ENCODE measurements at places on chromosomes 2 and 18. TPM values are rescaled to one million over a fixed set of nuclear protein-coding genes. Genes with fewer than 3 reads are reported as not detected.

DNA sequence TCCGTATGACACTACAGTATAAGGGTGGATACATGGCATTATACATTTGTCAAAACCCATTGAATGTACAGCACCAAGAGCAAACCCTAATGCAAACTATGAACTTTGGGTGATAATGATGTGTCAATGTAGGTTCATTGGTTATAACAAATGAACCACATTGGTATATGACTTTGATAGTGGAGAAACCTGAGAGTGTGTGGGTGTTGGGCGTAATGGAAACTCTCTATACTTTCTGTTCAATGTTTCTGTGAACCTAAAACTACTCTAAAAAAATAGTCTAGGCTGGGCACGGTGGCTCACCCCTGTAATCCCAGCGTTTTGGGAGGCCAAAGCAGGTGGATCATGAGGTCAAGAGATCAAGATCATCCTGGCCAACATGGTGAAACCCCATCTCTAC is 6.5 kb upstream of the ACTG2 start:
- no peak for DNase-seq

- no peak for DNase-seq
Observed at GRCh38 chr2:86598966-86599365, 24.7 kb downstream of the RNF103 start.

GRCh38 chr2:15940661-15941480 is 521 bp downstream of the MYCN start:
- DNase-seq = no peak

GRCh38 chr2:69773206-69773605 is 31.3 kb downstream of the ANXA4 start:
- peak; percentile 66 for DNase-seq

GRCh38 chr2:36805635-36806224 is 109.2 kb downstream of the VIT start:
- no peak for DNase-seq

DNA sequence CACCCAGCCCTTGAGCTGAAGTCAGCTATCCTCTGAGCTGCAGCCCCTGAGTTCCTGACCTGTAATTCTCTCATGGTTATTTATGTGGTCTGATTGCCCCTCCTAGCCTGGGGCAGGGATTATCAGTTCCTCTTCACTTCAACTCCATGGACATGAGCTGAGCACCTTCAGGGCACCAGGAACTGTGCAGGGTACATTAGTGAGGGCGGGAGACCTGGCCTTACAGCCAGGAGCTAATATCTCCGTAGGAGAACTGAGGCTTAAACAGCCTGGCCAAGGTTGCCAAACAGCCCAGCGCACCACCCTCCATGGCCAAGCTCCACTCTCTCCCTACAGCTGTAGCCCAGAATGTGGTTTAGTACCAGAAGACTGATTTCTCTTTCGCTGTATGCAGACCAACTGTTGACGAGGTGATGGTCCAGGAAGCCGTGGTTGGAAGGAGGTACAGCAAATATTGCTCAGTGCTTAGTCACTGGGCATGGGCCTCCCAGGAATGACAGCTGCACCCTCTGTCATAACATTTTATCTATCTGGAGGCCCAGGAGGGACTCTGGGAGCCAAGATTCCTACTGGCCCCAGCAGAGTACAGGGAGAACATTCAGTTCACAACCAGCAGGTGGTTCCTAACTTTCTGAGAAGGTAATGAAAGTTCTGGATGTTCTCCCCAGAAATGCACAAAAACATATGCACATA is 228.7 kb upstream of the SIX2 start:
- no peak for DNase-seq

- DNase-seq = peak; percentile 59
Observed at GRCh38 chr2:95115418-95115817, 6.2 kb downstream of the MRPS5 start.

GRCh38 chr2:36741188-36741837 is 44.8 kb downstream of the VIT start:
- DNase-seq = no peak

DNA sequence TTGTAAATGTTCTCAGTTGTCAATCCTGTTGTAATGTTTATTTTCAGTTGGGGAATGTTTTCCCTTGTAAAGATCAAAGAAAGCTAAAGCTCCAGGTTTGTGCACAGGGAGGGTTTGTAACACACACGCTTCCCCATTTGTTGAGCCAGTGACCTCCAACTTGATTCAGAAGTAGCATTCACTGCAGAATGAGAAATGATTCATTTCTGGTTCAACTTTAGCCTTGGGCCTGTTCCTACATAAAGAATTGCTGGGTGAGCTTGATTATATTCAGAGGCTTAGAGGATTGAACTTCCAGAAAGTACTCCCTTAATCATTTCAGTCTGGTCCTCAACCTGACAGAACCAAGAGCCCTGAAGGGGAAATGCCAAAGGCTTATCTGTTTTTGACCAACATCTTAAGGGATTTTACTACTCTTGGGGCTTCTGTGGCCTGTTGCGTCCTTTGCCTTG is 70.6 kb upstream of the CAVIN2 start:
- DNase-seq = peak; percentile 95

DNA sequence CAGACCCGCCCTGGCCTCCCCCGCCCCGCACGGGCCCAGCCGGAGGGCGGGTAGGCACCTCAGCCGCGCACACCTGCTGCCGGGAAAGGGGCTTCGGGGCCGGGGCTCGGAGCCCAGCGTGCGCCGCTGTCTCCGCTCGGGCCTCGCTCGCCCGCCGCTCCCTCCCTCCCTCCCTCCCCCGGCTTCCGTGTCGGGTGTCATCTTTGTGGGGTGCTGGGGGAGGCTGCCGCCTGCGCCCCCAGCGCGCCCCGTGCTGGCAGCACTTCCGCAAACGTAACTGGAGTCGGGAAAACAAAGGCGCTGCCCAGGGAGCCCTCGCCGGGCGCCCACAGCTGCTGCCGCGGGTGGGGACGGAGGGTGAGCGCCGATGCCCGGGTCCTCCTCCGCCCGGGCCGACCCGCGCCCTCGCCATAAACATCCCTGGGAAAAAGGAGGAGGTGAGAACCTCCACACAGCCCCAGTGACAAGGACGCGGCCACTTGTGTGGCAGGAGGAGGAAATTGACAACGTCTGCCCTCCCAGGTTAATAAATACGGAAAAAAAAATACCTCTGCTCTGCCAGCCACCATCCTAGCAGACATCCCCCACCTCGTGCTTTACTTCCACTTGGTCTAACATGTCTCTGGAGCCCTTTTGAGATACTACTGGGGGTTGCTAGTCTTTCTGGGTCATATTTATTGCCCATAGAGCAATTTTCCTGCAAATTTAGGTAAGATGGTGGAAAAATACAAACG is 550 bp downstream of the MFSD6 start:
- peak; percentile 5 for DNase-seq

- DNase-seq = no peak
Observed at GRCh38 chr2:71526141-71526540, 72.8 kb downstream of the DYSF start.

DNA sequence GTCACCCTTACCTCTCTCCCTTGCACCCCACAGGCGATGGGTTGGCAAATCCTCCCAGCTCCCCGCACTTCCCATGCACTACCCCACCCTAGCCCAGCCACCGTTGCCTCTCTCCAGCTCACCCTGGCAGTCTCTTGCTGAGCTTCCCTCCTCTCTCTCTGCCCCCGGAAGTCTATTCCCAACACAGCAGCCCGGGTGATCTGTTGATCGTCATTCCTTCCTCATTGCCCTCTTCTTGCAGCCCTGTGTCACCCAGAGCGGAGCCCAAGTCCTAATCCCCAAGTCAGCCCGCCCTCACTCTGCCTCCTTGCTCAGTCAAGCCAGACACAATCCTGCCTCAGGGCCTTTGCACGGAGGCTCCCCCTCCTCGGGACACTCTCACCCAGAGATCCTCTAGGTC is 55.2 kb downstream of the CIB4 start:
- DNase-seq = no peak

- DNase-seq = no peak
Observed at GRCh38 chr18:61993831-61994230, 101.0 kb upstream of the RNF152 start.

The MALL gene
- total RNA-seq = 19.3 TPM

The PLA2R1 gene
- 18.3 TPM for total RNA-seq

The ITGB6 gene
- 19.0 TPM for total RNA-seq

The ATP6V1B1 gene
- not detected for total RNA-seq

The PIK3C3 gene
- total RNA-seq = 83.8 TPM

The ALPG gene
- not detected for total RNA-seq

The SERPINB2 gene
- total RNA-seq = 39.2 TPM

The SNORC gene
- total RNA-seq = 0.24 TPM

The G6PC2 gene
- total RNA-seq = 0.24 TPM

The DHX57 gene
- 31.1 TPM for total RNA-seq

The RFTN2 gene
- total RNA-seq = 18.1 TPM

The CD28 gene
- 13.0 TPM for total RNA-seq
